ENCODE measurements at places on chromosomes 11 and 22.

DNA sequence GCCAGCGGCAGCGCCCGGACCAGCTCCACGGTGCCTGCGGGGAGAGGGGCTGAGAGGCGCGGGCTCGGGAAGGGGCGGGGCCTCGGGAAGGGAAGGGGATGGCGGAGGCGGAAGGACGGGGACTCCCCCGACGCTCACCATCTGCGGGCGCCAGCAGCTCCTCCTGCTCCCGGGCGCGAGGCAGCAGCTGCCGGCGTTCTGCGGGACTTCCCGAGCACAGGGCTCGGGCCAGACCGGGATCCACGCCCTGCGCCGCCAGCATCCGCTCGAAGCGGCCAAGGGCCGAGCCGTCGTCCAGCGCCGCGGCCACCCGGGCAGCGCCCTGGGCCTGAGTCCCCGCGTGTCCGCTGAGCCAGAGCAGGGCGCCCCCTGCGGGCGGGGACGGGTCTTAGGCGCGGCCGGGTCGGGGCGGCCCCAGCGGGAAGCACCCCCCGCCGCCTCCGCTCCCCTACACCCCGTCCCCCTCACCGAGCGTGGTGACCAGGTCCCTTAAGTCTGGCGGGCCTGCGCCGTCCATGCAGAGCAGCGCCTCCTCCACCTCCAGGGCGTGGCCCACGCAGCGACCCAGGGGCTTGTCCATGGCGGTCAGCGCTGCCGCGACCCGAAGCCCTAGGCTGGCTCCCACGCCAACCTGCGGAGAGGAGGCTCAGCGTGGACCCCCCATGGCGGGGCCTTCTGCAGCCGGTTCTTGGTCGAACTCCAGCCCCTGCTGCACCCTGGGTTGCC lies 873 bp upstream of the SCO2 start:
- DNase-seq, result peak; percentile 75

GRCh38 chr11:65613091-65613928 lies 711 bp downstream of the MAP3K11 start:
- DNase-seq, result no peak

DNA sequence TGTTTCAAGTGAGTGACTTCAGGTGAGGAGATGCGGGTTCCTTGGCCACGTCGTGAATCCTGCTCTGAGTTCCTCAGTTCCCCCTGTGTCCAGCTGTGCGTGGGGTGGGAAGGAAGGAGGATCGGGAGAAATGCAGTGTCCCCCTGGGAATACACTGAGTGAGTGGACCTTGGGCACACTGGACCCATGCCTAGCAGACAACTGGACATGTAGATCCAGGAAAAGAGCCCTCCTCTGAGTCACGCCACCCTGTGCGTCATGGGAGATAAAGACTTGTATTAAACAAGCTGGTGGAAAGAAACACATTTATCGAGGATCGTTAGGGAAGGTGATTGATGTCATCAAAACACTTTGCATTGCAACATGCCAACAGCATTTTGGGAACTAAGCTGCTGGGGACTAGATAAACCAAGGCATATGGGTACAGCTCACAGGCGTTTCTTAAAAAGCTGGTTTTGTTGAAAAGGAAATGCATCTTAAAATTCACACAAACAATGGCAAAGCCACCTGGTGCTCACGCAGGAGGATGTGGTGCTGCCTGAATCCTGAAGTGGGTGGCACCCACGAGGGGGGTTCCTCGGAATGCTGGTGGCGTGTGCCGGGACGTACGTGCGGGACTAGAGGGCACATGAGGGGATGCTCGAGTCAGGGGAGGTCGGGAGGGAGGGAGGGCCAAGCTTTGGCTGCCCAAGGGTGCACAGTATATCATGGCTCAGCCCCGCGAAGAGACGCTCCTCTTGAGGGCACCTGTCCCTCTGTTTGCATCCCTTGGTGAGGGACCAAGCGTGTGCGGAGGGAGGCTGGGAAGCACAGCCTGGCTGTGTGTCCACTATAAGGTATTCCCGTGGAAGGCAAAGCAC lies 303.5 kb downstream of the TBC1D22A start:
- no peak for DNase-seq

DNA sequence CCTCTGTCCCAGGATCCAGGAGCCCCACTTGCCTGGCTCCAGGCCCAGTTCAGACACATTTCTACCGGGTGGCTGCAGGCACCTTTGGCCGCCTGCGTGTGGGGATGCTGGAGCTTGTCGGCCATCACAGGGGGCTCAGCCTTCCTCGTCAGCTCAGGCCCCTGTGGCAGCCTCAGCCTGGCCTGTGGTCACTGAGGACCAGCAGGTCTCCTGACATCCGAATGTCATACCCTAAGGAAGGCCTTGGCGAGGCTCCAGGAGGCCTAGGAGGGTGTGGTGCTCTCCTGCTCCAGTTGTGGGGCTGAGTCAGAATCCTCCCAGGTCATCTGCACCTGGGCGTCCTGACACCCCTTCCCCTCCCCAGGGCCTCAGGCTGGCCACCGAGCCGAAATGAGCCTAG lies 14.9 kb upstream of the SOX10 start:
- DNase-seq, result no peak

GRCh38 chr11:100105982-100106358 lies 581.1 kb upstream of the ARHGAP42 start:
- DNase-seq, result no peak

- DNase-seq, result no peak
Measured at GRCh38 chr22:46259374-46259773, 3.8 kb downstream of the PKDREJ start.

- no peak for DNase-seq
Measured at GRCh38 chr22:43833286-43834240, 21.5 kb upstream of the EFCAB6 start.

DNA sequence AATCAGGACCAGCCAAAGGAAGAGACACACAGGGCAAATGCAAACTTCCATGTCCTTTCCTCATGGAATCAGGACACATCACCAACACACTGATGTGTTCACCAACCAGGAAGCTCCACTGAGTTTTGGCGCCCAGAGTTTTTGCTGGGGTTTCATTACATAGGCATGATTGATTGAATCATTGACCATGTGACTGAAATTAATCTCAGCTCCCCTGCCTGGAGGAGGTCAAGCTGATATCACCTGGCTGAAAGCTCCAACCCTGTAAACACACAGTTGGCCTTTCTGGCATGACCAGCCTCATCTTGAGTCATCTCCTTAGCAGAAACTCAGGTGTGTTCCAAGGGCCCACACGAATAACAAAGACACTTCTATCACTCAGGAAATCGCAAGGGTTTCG lies 133.2 kb downstream of the TRIM29 start:
- no peak for DNase-seq

DNA sequence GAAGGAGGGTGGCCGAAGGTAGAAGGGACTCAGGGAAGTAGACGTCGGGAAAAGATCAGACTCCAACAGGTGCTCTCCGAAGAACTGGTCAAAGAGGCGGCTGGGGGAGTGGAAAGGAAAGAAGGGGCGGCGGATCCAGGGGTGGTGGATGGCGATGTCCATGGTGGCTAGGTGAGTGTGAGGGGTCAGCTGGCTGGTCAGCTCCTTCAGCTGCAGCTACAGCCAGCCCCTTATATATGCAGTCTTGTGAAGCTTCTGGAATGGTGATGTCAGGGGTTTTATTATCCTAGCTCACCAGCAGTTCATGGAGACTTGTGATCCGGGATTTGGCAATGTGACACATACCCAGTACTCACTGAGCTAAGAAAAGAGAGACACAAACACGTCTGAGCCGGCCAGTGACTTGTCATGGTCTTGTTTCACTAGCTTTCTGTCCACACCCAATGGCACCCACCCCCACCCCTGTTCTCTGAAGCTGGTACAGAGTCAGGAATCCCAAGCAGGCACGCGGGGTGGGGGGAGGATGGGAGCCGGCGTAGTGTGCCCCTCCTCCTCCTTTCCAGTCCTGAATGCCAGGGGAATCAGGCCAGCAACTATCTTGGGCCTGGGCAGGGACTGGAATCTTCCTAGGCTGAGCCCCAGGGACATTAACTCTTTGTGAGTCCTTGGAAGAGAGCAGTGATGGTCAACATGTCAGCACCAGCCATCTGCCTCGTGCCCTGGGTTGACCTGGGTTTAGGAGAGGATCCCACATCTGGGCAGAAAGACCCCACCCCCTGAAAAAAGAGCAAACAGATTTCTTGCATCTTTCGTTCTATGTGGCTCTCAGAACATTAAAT lies at the start of gene CRYAB:
Gene CRYAB (minus strand): TSS at position 208 of the 839 bp plus-strand sequence. CDS start 46 bp downstream, at position 162.
- DNase-seq, result no peak

DNA sequence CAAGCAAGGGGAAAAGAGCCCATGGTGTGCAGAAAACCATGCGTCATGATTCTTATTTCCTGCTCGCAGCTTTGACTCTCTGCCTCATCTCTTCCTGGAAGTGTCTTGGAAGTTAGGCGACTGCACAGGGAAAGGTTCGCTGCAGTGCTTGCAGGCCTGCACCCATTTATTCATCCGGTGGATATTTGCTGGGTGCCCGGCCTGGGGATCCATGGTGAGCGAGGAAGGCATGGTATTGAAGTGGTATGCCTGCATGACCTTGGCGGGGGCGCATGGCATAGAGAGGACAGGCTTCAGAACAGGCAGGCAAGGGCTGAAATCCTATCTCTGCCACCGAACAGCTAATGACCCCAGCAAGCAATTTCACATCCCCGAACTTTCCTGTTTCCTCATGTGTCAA lies 40.6 kb downstream of the FAM83F start:
- no peak for DNase-seq

- DNase-seq, result no peak
Measured at GRCh38 chr11:128921793-128922192, 20.9 kb downstream of the TP53AIP1 start.

- no peak for DNase-seq
Measured at GRCh38 chr11:96969251-96969650, 579.4 kb downstream of the JRKL start.
